Stimulated activated CD4-positive, alpha-beta T cell treated with anti-CD3 and anti-CD28 coated beads, Interleukin-1b, Interleukin-23, amount 100 ng/mL, for 48 hours (primary cell): ENCODE measurements at places on chromosomes 4 and X.

- DNase-seq: no peak
Measured at GRCh38 chrX:45435481-45435880, 234.8 kb upstream of the DIPK2B start.

- no peak for DNase-seq
Measured at GRCh38 chr4:185716141-185716551, 95.8 kb downstream of the SORBS2 start.

DNA sequence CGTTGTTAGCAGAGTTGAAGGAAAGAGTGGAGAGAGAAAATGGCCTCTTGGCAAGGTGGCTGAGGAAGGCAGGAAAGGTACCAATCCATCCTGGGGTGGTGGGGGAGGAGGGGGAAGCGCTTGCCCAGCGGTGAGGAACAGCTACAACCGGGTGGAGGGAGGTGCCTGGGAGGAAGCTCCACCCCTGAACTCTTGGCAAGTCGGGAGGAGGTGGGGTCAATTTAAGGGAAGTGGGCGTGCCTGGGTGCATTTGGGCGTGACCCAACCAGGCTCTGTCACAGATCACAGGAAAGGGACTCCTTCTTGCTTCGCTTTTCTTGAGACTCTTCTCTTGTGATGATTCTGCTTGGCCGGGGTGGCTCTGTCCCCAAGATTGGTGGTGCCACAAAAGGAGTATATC is 41.7 kb downstream of the BCORL1 start:
- DNase-seq: peak; percentile 76

- DNase-seq: no peak
Measured at GRCh38 chr4:30103455-30103854, 616.7 kb upstream of the PCDH7 start.

DNA sequence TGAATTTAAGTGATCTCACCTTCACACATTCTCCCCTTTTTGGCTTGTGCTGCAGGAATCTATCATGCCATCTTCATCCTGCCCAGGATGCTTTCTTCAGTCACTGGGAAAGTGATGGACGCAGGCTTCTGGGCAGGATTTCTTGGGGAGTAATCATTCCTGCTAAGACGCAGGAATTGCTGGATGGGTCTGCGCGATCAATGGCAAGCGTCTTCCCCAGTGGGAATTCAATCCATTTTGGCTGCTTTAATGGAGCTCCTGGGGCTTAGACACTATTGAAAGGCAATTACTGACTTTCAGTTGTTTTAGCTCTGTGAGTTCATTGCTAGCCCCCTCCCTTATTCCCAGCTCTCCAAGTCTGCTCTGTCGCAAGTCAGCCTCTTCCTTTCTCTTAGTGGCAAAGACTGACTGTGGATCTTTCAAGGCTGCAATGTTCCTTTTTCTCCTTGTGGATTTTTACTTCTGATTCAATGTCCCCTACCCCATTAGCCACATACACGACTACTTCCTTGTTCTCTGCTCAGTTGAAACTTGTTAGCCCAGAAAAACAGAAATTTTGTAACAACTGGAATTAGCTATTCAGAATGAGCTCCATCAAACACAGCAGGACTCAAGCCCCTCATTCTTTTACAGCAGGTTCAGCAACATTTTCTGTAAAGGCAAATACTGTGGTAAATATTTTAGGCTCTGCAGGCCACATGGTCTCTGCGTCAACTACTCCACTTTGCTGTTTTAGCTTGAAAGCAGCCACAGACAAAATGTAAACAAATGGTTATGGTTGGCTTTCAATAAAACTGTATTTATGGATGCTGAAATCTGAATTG is 154.9 kb downstream of the ASB9 start:
- no peak for DNase-seq

DNA sequence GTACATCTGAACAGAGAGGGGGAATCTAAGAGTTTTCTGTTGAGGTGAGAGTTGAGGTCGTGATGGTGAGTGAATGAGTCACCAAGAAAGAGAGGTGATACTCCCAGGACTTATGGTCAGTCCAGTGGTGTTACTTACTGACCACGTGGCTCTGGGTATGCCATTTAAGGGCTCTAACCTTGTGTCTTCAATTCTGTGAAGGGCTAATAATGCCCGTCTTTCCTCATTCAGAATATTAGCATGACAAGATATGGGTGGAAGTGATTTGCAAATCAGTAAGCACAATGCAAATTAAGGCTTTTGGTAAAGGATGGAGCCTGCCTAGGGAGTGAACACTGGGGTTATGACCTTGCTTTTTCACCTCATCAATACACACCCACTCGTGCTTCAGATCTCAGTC is 75.2 kb downstream of the COQ2 start:
- no peak for DNase-seq

- no peak for DNase-seq
Measured at GRCh38 chrX:17592117-17592516, 145.2 kb upstream of the SCML1 start.

DNA sequence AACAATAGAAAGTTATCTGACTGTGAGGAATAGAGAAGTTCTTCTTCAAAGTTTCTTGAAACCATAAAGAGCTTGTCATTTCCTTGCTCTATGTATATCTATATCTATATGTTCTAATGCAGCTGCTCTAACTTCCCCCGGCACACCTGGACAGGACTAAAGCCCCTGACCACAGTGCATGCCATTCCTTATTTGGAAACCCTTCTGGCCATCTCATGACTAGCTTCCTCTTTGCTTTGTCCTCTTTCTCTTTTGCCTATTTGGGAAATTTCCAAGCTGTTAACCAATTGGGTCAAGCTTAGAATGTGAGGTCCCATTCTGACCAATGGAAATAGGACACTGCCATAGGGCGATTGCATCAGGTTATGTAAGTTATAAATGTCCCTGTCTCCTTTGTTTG is 1481.1 kb downstream of the STIM2 start:
- no peak for DNase-seq

- DNase-seq: no peak
Measured at GRCh38 chr4:71683309-71683708, 100.6 kb downstream of the GC start.

DNA sequence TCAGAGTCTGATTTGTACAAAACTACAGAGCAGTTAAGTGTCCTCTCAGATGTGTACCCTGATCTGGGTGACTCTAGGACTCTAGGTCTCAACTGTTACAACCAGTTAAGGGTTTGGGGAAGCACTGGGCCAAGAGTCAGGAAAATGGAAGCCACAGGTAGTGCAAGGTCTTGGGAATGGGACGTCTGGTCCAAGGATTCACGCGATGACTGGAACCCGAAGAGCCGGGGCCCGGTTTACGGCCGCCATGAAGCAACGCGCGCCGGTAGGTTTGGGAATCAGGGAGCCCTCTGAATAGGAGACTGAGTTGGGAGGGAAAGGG is 321 bp upstream of the HPRT1 start:
- DNase-seq: no peak

- no peak for DNase-seq
Measured at GRCh38 chr4:125979950-125980349, 665.2 kb downstream of the FAT4 start.

GRCh38 chrX:25154168-25154567 is 138.4 kb upstream of the ARX start:
- no peak for DNase-seq

- DNase-seq: peak; percentile 49
Measured at GRCh38 chrX:132219343-132219768, at the start of gene RAP2C. Gene RAP2C, minus strand, starts transcription at chrX:132219447. Its CDS starts 2,179 bp downstream, at chrX:132217268.

DNA sequence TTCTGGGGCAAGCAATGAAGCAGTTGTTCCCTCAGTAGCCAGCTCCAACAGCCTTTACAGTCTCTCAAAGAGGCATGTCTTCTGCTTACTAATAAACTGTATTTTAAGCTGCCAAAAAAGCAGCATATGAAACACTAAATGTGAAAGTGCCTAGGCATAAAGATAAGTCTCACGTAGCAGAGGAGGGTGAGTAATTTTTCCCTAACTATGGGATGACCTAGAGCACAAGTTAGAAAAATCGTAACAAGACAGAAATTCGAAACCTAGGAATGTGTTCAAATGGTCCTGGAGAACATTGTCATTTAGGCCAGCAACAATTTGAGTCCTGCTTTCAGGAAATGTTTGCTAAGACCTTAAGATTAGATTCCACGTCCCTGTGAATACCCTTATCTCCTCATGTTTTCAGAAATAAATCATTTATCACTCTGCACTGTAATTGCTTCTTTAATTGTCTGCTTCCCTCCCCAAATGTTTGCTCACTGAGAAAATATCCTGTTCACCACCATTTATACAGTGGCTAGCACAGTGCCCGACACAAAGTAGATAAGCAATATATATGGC is 222.2 kb downstream of the KCNIP4 start:
- no peak for DNase-seq

DNA sequence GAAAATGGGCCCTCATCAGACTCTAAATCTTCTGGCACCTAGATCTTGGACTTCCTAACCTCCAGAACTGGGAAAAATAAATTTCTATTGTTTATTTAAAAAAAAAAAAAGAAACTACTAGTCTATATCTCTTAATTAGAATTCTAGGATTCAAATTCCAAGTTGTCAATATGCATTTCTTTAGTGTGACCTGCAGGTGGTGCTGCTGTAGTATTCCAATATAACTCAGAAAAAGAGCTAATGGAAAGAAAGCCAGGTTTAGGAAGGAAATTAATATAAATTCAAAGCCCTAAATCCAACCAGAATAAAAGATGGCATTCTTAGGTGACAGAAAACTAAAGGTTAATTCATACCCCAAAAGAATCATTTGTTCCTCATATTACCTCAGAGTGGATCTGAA is 80.0 kb upstream of the NALF2 start:
- no peak for DNase-seq

DNA sequence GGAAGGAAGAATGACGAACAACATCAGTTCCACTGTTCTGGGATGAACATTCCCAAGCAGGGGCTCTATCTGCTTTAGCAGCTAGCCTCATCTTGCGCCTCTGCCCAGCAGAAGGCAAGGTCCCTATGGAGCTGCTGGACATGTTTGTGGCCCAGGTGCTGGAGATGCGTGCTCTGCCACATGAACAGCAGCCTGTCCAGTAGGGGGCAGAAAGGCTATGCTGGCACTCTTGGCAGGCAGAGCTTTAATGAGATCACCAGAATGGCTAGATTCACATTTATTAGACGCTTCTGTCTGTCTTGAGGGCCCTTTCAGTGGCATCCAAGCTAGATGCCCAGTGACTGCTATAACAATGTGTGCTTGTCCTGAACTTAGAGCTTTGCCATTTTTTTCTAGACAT is 1826.0 kb downstream of the STIM2 start:
- DNase-seq: peak; percentile 4

DNA sequence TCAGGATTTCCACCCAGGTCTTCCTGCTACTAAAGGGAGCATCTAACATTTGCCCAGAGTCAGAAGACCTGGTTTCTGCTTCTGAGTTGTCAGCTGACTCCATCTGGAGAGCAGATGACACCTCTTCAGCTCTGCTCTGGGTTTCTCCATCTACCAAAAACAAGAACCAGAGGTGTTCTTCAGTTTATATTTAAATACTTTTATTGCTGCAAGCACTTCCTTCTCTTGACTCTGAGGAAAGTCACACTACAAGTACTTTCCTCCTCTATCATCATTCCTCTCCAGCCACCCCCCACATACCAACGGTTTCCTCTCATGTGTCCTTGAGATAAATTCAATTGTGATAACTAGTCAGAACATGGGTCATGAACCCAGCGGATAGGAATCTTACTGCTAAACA is 88.4 kb downstream of the PPP3CA start:
- DNase-seq: no peak

- no peak for DNase-seq
Measured at GRCh38 chr4:52912608-52913007, 50.5 kb downstream of the RASL11B start.

DNA sequence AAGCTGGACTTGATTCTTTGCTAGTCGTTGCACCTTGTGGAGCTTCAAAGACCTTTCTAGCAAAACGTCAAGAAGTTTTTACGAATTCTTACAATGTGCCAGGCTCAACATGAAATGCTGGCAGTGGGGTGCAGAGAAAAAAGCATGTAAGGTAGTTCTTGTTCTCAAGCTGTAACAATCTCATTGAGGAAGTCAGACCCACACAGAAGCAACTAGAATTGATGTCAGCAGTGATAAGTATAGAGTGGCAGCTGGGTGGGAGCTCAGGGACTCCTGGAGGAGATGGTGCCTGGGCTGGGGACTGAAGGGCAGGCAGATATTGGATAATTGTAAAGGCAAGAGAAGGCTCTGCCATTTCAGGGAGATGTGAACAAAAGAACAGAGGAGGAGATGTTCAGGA is 82.3 kb downstream of the ATG4A start:
- no peak for DNase-seq

- DNase-seq: no peak
Measured at GRCh38 chr4:6857009-6857882, 52.4 kb upstream of the TBC1D14 start.

GRCh38 chr4:76458297-76458696 is 23.3 kb downstream of the SHROOM3 start:
- no peak for DNase-seq

GRCh38 chrX:32572644-32573043 is 638.7 kb downstream of the DMD start:
- DNase-seq: no peak

GRCh38 chr4:13766761-13767540 is 139.4 kb upstream of the BOD1L1 start:
- DNase-seq: no peak

- no peak for DNase-seq
Measured at GRCh38 chr4:184664445-184665210, 15.1 kb downstream of the PRIMPOL start.

GRCh38 chrX:49627086-49627777 is 28.4 kb downstream of the GAGE1 start:
- peak; percentile 10 for DNase-seq

DNA sequence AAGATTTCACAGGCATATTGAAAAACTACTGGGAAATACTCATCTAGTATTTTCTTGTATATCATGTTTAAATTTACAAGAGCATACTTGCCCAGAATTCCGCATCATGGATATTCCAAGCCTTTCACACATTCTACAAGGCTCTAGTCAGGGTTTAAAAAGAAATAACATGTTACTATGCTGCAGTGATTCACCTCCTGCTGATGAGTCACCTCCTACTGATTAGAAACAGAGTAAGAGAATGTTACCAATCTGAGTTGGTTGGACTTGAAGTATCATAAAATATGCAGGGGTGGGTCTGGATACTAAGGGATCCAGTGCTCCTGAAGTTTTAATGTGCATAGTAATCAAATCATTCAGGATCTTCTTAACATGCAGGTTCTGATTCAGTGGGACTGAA is 192.0 kb upstream of the ANK2 start:
- DNase-seq: no peak

DNA sequence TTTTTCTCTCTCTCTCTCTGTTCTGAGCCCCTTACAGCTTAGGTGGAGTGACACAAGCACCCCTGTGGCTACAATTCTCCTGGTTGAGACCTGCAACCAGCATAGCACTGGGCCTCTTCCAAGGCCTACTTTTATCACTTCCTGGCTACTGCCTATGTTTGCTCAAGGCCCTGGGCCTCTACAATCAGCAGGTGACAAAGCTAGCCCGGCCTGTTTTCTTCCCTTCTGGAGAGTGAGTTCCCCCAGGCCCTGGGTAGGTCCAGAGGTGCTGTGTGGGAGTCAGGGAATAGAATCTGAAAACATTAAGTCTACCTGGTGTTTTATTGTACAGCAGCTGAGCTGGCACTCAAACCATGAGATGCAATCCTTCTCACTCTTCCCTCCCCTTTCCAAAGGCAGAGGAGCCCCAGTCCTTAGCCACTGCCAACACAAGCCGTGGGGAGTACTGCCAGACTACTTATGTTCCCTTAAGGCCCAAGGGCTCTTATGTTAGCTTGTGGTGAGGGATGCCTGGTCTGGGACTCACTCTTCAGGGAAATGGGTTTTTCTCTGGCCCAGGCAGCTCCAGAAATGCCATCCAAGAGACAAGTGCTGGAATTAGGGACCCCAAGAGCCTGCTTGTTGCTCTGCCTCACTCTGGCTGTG is 23.8 kb upstream of the MAGEC3 start:
- no peak for DNase-seq

- DNase-seq: no peak
Measured at GRCh38 chrX:104084534-104085277, 8.7 kb upstream of the TMSB15C start.
